HL-60 (cell line): ENCODE measurements at places on chromosomes 7 and 10.

DNA sequence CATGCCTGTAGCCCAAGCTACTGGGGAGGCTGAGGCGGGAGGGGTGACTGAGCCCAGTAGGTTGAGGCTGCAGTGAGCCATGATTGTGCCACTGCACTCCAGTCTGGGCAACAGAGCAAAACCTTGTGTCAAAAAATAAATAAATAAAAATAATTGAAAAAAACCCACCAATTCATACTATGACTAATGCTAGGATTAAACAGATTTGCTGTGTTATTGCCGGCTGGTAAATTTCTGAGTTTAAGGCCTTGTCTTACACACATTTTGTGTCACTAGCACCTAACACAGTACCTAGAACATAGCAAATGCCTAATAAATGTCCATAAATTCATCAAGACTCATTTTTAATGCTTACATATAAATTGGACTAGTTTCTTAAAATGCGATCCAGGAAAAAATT lies 8.7 kb downstream of the ESYT2 start:
- DNase-seq: no peak

GRCh38 chr7:48251766-48252165 lies 80.5 kb downstream of the ABCA13 start:
- no peak for DNase-seq

DNA sequence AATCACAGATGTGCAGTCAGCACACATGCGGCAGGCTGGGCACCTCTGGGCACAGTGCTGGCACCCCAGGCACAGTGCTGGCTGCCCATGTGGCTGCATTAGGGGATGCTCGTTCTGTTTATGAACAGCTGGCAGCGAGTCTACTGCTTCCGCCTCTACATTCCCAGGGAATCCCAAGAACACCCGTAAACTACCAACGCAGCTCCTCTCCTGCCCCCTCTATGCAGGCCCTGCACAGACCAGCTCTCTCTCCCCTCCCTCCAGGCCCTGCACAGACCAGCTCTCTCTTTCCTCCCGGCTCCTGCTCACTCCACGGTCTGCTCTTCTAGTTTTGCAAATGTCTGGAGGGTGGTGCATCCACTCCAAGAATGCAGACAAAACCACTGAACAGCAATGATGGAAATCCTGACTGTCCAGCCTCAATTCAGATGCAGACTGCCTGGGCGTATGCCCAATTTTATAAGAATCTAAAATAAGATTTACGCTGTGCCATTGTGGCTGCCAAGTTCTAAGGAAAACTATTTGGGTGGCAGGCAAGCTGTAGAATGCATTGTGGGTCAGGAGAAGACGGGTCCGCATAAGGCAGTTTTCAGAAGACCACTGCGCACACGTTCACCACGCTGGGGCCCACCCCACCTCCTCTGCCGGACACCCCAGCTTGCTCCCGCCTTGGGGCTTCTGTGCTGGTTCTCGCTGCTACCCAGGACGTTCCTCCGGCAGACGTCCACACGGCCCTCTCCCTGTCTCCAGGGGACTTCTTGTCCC lies 234.6 kb downstream of the ZMYND11 start:
- no peak for DNase-seq

- DNase-seq: peak; percentile 39
Observed at GRCh38 chr7:91034459-91035368, 229.5 kb upstream of the FZD1 start.

GRCh38 chr10:97518301-97519043 lies 19.7 kb downstream of the UBTD1 start:
- no peak for DNase-seq

DNA sequence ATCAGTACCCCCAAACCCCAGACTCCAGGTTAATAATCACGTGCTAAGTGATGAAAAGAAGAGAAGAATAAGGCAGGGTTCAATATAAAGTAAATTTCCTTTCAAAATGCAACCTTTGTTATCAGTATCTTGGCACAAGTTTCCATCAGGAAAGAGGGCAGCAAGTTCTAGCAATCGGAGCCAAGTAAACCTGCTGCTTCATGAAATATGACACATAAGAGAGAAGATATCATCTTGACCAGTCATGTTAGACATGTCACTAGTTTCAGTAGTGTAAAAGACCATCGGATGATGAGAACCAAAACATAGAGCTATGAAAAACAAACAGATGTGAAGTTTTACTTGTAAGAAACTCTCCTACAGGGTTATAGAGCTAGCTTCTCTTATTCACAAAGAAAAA lies 44.0 kb downstream of the AASS start:
- DNase-seq: no peak

- no peak for DNase-seq
Observed at GRCh38 chr10:58515291-58515941, 2.7 kb downstream of the BICC1 start.

- no peak for DNase-seq
Observed at GRCh38 chr7:13414181-13414580, 575.3 kb downstream of the ETV1 start.

DNA sequence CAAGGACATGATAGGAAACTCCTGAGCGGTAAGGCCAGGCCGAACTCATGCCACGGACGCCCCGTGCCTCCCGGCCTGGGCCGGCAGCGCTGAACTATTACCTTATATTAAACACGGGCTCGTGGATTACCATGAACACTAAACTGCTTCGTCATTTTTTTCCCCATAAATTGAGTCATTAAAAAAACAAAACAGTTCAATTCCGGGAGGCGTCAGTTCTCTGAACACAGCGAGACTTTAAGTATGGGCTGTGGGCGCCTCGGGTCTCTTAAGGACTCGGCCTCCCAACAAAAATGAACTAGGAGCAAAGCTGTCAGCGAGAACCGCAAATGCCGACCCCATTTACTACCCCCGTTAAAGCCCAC lies 519 bp downstream of the PITRM1 start:
- no peak for DNase-seq

DNA sequence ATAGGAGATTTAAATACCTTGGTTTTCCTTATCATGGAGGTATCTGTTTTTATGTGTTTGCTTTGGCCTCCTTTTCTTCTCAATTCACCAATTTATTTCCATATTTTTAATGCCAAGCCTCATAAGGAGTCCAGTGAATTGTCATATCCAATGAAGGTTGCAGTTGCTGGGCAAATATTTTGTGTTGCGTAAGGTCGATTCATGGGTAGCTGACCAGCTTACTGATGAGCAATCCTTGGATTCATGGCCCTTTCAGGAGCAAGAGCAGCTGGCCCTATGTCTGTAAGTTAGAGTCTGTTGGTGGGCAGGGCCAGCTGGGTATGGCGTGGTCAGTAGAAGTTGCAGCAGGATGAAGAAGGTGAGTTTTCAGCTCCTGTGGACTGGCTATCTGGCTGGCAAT lies 182.9 kb downstream of the PFKFB3 start:
- no peak for DNase-seq

- DNase-seq: no peak
Observed at GRCh38 chr10:69064762-69065328, 23.1 kb upstream of the SRGN start.

- no peak for DNase-seq
Observed at GRCh38 chr10:31062856-31063255, 31.2 kb upstream of the ZNF438 start.

- DNase-seq: no peak
Observed at GRCh38 chr7:40777730-40778312, 643.0 kb downstream of the SUGCT start.

GRCh38 chr10:9510626-9511025 lies 1456.1 kb downstream of the GATA3 start:
- no peak for DNase-seq

GRCh38 chr7:26298472-26299058 lies 6.9 kb downstream of the SNX10 start:
- no peak for DNase-seq

GRCh38 chr10:127863231-127863825 lies 29.4 kb downstream of the CLRN3 start:
- DNase-seq: no peak

DNA sequence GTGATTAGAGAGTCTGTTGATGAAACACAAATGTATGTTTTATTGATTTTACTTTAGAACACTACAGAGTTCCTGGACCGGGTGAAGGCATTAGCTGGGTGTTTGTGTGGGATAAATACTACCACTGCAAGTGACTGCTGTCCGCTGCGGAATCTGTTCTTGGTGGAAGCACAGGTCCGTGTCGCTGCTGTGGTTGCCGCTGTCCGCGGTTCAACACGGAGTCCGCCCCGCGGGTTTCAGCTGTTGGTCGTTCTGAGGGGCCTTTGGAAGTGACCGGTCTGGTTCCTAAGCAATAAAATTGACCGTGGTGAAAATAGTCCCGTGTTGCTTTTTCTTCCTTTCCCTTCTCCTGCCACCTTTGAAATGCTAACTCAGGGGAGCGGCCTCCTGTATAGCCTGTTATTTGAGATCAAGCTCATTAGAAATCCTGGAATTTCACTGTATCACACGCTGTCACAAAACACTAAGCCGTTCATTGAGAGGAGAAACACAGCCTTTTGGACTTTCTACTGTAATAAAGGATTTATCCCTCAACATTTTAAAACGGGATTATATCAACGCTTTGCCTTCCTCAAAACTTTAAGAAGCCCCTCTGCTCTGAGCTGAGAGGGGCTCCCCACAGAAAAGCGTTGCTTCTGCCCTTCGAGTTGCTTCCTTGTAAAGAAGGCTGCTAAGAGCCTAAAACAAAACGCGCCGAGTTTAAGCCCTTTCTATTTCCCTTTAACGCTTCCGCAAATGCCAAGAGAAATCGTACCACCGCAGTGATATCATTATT lies 2.6 kb downstream of the NKX6-2 start:
- no peak for DNase-seq

- no peak for DNase-seq
Observed at GRCh38 chr10:106183041-106183440, 981.5 kb downstream of the SORCS1 start.

DNA sequence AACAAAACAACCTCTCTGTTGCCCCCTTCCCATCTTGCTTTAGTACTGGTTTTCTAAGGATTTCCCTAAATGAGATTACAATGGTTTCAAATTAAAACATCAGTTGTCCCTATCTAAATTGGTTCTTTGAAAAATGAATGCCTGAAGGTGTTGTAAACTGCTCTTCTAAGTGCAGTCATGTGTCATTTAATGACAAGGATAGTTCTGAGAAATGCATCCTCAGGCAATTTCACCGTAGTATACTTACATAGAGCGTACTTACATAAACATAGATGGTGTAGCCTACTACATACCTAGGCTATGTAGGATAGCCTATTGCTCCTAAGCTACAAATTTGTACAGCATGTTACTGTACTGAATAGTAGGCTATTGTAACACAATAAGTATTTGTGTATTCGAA lies 278.1 kb downstream of the MAGI2 start:
- DNase-seq: no peak

DNA sequence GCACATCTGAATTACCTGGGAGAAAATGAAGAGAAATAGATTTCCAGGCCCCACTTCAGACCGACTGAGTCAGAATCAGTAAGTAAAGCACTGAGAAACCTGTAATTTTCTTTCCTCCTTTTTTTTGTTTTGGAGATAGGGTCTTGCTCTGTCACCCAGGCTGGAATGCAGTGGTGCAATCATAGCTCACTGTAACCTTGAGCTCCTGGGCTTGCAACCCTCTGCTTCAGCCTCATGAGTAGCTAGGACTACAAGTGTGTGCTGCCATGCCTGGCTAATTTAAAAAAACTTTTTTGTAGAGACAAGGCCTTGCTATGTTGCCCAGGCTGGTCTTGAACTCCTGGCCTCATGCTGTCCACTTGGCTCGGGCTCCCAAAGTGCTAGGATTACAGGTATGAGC lies 260.2 kb downstream of the STK31 start:
- no peak for DNase-seq

DNA sequence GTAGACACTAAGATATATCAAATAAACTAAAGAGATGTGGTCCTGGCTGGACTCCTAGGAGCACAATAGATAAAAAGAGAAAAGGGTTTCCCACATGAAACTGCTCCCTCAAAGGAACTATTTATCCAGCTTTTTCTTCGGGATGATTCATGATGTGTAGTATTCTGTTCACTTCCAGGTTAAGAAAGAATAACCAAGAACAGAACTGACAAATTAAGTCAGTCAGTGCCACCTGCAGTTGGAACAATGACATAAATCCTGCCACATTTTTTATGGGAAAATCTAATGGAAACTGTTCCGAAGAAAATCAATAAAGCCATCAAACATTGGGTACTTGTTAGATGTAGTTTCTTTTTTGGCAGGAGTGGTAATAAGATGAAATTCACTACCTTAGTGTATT lies 87.1 kb downstream of the POLR1F start:
- no peak for DNase-seq

- DNase-seq: no peak
Observed at GRCh38 chr7:139772873-139773272, 4.9 kb downstream of the HIPK2 start.

- no peak for DNase-seq
Observed at GRCh38 chr10:98608411-98608810, 161.7 kb upstream of the HPS1 start.

- no peak for DNase-seq
Observed at GRCh38 chr7:84191842-84192241, 2.7 kb downstream of the SEMA3A start.

DNA sequence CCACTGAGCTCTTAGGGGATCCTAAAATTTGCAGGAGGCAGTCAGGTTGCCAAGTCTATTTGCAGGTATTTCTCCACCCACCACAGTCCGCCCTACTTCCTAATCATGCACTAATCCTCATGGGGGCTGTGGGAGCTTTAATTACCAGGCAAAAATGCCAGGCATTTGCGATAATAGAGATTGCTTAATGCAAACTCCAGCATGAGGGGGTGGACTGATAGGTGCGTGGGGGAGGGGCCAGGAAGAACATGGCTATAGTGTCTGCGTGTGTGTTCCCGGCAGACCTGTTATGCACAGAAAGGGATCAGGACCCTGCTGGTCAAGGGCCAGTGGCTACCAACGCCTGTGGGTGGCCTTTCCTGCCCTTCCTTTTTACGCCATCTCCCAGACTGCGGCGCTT lies 15.6 kb upstream of the AQP1 start:
- no peak for DNase-seq

DNA sequence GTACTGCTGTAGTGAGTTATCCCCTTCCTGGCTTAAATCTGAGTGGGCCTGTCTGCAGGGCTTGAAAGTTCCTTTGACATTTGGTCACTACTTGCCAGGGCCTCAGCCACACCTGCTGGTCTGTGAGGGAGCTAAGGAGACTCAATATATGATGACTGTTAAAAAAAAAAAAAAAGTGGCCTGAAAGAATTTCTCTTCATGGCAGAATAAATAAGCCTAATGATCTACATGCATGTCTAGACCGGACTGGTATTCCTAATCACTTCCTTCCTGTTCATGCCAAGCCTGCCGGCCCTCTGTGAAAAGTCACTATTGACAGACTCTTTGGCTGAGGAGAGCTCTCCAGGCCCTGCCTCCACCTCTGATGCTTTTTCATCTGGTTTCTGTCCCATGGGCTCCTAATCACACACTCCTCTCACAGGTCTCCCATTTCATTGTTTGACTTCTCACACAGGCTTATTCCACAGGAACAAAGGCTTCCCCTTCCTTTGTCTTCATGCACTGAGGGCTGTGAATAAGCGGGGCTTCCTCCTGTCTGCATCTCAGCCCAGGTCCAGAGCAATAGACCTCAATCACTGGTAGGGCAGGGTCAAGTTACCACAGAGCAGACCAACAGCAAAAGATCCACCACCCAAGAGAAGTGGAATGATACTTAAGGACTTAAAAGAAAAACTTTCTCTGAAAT lies 99.1 kb upstream of the SEC61G start:
- no peak for DNase-seq

GRCh38 chr7:748446-748845 lies 21.4 kb upstream of the PRKAR1B start:
- no peak for DNase-seq
